HCT116 (cell line): ENCODE measurements at places on chromosomes 2 and 18.

- DNase-seq = no peak
Observed at GRCh38 chr2:118309257-118309945, 221.1 kb downstream of the INSIG2 start.

GRCh38 chr2:24051833-24052232 is 2.3 kb downstream of the FKBP1B start:
- no peak for DNase-seq

GRCh38 chr2:71071681-71072398 is 3.4 kb downstream of the NAGK start:
- DNase-seq = no peak

DNA sequence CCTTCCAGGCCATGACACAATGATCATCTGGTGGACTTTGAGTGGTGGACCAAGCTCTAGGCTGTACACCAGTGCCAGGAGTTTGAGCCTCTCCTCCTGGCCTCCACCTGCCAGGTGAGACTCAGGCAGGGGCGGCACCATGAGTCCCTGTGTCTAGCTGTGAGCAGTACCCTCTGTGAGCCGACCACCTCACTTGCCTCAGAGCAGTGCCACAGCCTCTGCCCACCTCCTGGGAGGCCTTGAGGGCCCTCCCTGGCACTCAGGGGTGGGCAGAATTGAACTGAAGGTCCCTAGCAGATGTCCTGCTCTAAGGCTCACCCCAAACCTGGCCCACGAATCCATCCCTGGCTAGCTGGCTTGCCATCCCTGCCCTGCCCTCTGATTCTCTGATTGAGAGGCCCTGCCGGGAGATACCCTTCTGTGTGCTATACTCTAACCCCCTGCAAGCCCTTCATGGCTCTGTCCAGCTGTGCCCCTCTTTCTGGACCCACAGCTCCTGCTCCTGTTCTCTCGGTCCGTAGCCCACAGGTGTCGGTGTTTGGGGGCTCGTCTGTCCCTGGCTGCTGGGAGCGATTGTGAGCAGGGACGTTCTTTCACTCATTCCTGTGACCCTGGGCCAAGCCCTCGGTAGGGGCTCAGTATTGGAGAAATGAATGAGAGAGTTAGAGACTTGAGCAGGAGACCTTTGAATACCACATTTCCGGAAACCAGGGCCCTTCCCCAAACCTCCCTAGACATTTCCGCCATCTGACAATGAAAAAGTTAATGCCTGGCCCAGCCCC is 70.0 kb downstream of the INHBB start:
- DNase-seq = no peak

DNA sequence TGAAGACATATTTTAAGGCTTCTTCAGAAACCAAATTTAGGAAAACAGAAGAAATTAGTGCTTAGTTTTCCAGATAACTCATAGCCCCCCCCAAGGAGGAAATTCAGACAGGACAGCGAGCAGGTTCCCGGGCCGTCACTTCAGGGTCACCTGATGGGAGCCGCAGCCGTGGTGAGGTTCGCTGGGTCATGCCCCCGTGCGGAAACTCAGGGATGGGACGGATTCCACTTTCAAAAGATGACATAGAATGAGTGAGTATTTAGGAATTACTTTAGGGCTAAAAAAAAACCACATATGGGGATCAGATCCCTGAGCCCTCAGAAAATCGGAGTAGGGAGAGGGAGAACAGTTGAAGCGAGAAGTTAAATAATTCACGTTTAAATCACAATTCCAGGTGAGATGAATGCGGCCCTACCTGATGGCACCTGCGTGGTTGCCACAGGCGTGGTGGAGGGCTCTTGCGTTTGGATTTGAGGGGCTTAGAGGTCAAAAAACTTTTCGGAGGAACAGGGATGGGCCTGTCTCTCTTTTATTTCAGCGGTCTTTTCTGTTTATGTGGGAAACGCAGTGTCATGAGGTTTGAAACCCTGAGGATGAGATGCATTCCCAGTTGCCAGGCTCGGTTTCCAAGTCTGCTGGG is 114.4 kb downstream of the NFATC1 start:
- no peak for DNase-seq

GRCh38 chr18:48050176-48050575 is 119.7 kb upstream of the SMAD2 start:
- DNase-seq = no peak

- no peak for DNase-seq
Observed at GRCh38 chr2:177550264-177551200, 158.0 kb downstream of the AGPS start.

GRCh38 chr2:134288814-134289213 is 34.9 kb downstream of the MGAT5 start:
- DNase-seq = no peak

GRCh38 chr2:100941646-100942240 is 60.3 kb upstream of the RPL31 start:
- no peak for DNase-seq

GRCh38 chr18:59768409-59768808 is 71.2 kb upstream of the CCBE1 start:
- no peak for DNase-seq

DNA sequence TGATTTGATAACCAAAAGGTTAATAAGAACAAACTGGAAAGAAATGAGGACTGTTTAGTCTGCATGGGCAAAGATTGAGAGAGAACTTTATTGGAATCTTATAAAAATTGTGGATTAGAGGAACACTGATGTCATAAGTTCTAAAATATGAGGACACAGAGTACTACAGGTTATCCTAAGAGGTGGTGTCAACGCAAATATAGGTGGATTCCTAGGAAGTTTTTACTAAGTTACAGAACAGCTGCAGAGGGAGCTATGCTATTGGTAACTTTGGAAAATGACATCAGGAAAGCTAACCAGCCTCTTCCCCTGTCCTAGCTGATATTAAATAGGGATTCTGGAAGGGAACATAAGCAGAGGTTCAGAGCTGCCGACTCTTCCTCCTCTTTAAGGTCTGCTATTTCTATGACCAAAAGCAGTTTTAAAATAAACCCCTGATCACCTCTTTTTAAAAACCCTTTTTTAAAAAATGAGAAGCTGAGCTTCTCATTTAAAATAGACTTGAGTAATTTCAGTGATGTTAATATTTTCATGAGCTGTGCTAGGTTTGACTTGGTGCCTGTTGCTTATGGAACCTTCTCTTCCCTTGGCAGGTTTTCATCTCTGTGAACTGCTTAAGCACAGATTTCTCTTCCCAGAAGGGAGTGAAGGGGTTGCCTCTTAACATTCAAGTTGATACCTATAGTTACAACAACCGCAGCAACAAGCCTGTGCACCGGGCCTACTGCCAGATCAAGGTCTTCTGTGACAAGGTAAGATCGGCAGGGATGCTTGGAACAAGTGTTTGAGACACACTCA is 34.2 kb downstream of the GRHL1 start:
- no peak for DNase-seq
